ENCODE measurements at places on chromosomes 2 and 18.

DNA sequence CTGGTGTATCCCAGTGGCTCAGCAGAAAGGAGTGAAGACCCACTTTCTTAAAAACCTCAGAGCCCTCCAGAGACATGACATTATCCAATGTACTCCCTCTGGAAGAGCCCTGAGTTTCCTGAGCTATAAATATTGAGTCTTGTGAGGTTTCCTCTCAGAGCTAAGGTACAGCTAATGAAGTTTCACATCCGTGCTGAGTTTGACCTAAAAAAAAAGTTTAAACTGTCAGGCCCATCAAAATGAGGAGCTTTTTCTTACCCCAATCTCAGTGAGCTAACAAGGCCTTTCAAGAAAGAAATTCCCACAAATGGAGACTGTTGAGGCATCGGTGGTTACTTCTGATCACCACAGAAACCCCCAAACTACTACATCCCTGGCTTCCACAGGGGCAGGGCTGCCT, 65.4 kb upstream of the ST8SIA3 start:
- no peak for DNase-seq

GRCh38 chr2:52658598-52658997, 1109.0 kb upstream of the CHAC2 start:
- DNase-seq, result no peak

DNA sequence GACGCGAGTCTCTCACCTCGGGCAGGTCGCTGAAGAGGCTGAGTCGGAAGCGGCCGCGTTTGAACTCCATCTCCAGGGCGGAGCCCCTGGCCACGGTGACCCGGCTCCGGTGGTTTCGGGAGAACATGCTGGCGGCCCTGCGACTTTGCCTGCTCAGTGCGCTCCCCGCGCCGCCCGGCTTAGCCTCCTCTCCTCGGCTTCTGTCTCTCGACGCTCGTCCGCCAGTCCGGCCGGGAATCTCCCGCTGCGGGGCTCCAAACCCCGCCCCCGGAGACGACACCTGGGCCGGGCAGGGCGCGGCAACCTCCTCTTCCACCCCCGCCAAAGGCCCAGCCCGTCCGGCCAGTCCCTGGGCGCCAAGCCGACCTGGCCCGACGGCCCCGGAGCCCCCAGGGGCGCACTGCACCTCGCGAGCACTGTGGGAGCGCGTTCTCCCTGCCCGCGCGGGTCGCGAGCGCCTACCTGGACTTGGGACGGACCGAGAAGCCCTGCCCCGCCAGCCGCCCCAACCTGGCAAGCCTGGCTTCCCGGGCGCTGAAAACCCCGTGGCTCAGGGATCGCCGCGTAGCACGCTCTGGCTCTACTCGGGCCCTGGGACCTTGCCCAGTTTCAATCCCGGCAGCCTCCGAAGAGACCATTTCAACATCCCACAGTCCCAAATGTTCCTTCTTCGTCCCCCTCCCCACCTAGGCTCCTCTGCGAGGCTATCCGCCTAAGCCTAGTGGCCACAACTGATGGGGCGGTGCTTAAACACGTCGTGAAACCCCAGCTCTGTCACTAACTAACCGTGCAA, at the start of gene RTKN:
TSS of gene RTKN (minus strand) at position 248 of the 793 bp plus-strand sequence. CDS start at position 127, 121 bp downstream.
- peak; percentile 51 for DNase-seq

GRCh38 chr2:203799908-203800307, 67.7 kb upstream of the CTLA4 start:
- no peak for DNase-seq

DNA sequence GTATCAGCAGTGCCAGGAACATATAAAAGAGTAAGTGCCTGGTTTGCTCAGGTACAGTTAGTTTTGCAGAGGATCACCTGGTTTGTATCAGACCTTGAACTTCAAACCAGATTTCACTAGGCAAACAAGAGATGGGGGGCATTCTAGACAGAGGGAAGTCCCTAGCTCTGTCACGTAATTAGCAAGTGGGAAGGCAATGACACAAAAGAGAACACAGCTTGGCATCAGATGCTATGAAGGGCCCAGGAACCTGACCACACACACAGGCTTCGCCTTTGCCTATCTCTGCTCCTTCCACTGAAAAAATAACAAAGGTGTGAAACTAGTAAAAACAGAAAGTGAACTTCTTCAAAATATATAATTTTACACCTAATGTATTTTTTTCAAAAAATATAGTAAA, 62.6 kb downstream of the CERKL start:
- no peak for DNase-seq
